A172 (cell line): ENCODE measurements at places on chromosomes 7 and 10. TPM values are rescaled to one million over a fixed set of nuclear protein-coding genes. Genes with fewer than 3 reads are reported as not detected.
A peak's percentile ranks its signal among the peaks of the same experiment; 100 is the strongest.

SPDYE1 gene
- total RNA-seq = not detected in 2 replicates

OPTN gene
- total RNA-seq = 73.9 and 76.6 TPM in 2 replicates

DNA sequence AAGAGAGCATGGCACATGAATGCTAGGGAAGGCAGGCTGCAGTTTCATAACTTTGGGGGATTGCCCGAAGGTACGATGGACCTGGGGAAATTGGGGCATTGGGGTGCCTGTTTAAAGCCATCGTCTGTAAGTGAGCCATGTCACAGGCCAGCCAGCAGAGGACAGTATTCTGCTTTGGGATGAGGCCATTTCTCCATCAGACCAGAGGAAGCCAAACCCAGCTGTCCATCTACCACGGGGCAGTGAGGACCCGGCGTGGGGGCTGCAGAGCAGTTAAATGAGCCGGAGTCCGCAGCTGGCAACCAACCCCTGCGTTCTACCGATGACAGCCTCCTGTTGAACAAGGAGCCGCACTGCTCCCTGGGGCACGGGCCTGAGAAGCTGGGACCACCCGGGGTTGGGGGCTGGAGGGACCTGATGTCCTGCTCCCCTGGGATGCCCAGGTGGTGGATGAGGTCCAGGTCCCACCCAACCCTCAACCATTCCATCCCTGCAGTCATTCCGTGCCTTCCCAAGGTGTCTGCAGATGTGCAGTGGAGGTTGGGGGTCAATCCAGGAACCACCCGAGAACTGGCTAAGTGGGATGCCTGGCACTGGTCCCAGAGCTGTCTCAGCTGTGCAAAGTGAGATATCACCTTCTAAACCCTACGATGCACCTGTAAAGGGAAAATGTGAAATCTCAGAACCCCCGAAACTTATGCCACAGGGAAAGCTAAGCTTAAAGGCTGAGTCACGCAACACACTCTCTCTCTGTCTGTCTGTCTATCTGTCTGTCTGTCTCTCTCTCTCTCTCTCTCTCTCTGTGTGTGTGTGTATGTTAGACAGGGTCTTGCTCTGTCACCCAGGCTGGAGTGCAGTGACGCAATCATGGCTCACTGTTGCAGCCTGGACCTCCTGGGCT, 12.1 kb upstream of the RHBDD2 start:
- DNase-seq = peak; percentile 73

GRCh38 chr7:42156291-42156865, 80.6 kb downstream of the GLI3 start:
- DNase-seq = peak; percentile 22

DNA sequence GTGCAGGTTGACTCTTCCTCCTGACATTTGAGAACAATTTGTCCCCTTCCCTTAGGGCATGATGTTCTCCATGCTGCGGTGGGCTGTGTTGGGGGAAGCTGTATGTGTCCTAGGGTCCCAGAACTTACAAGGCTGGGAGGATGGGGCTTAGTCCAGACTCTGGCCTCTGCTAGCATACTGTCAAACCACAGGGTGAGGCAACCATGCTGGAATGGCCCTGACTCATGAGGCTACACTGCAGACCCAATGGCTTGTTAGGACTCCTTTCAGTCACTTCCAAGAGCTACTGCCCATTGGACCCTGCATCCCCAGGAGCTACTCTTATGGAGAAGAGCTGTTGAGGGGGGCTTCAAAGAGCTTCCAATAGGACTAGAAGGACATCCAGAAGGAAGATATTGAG, 20.1 kb upstream of the FAM170B start:
- DNase-seq = no peak
